NCI-H774 (cell line): ENCODE measurements at places on chromosomes 3 and 15.

DNA sequence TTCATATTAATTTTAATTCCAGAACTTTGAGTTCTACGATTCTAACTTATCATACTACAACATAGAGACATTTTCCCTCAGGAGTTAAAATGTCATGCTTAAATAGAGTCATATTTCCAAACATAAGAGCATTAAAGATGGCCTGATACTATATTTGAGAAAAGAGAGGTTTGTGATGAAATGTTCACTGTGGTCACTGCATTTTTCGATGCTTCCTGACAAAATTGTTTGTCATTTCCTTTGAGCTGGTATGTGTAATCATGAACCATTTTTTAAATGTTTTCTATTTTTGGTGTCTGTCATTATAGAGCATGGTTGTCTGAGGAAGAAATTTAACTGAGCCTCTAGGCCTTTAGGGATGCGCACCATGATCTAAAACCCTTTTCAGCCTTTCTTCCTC lies 721.4 kb upstream of the NR2F2 start:
- no peak for DNase-seq

GRCh38 chr3:153970741-153971347 lies 150.3 kb upstream of the ARHGEF26 start:
- peak; percentile 33 for DNase-seq

DNA sequence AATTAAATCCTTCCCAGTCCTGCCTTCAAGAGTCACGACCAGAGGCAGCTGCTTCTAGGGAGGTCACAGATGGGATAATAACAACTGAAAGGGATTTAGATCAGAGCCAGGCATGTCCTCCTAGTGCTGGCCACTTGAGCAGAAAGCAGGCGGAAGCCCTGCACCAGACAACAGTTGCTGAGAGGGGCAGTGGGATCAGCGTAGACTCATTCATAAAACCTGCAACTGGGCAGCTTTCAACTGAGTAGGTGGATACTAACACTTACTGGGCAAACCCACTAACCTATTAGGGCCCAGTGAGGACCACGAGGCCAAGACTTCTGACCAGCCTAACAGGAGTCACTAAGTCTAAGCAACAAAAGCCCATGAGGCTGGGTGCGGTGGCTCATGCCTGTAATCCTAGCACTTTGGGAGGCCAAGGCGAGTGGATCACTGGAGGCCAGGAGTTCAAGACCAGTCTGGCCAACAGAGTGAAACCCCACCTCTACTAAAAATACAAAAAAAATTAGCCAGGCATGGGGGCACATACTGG lies 67.0 kb downstream of the DAPK2 start:
- DNase-seq, result no peak

- DNase-seq, result no peak
Measured at GRCh38 chr3:30702828-30703397, 96.5 kb downstream of the TGFBR2 start.

GRCh38 chr15:51796847-51797401 lies 32.5 kb upstream of the TMOD3 start:
- DNase-seq, result no peak

DNA sequence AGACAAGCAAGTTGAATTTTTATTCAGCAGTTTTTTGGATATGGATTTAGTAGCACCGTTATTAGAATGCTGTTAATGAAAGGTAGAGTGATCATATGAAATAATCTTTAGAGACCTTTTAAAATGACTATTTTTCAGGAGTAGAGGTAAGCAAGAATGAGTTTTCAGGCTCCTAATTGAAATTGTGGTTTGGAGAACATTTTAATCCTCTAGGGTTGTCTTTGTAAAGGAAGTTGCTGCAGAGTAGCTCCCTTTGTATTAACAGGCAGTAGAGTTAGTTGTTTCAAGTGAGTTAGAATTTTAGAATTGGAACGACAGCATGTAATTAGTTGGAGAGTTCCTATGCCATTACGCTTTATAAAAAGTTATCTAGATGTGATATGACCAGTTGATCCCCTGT lies 27.2 kb upstream of the EDEM1 start:
- no peak for DNase-seq

DNA sequence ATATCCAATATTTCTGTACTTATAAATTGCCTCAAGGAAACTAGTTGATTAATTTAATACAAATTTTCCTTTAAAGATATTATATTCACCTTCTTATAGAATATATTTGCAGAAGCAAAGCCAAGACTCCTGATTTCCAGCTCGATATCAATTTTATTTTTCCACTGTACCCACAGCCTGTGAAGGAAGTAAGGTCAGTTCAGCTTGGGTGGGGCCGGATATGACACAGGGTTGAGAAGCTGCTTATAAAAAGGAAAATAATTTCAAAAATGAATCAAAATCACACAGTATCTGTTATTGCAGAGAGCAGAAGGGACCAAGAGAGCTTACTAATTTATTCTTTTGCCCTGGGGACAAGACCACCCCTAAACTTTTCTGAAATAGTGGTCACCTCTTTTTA lies 491.4 kb downstream of the TUSC7 start:
- no peak for DNase-seq

DNA sequence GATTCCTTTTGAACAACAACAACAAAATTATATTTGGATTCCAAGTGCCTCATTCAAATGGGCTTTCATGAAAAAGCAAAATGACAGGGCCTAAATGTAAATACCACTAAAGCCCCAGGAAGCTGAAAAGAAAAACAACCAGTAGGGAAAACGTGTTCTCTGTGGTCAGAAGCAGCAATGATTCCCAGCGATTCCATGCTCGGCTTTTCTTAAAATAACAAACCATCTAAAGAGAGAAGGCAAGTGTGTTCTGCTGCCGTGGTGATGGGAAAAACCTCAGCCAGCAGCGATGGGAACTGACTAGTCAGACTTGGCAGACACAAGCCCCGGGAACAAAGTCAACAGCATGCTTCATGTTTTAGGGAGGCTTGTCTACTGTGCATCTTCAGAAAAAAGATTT lies 153.6 kb downstream of the TNIK start:
- no peak for DNase-seq

DNA sequence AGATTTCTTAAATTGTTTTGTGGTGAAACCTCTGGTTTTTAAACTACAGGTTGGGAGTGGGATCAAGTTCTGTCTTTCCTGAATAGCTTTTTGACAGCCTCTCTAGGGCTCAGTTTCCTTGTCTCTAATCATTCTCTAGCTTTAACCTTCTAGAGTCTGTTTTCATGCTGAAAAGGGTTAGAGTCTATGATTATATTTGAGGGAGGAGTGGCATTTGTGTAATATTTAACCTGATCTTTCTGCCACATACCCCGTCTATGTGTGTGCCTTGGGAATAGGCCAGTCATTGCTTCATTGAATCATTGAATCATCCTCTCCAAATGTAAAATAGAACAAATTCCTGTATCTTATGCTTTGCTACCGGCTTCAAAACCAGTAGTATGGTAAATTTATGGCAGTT lies 204.9 kb downstream of the KLHL25 start:
- no peak for DNase-seq

DNA sequence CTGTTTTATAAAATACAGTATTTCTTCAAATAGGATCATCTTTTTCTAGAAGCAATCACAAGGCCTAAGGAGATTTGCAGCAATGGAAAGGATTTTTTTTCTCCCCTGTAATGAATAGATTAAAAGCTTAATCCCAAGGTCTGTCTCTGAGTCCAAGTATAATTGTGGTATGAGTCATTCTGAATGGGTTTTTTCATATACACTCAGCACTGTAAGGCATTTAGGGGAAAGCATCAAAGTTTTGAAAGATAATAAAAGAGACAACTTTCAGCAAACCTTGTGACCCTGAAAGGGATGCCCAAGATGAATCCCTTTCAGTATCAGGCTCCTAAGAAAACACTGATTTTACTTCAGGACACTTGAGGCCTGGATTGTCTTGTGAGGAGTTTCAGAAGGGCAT lies 23.3 kb upstream of the LARS2 start:
- no peak for DNase-seq

GRCh38 chr3:30524357-30525040 lies 81.9 kb upstream of the TGFBR2 start:
- DNase-seq, result no peak

GRCh38 chr3:177640319-177640965 lies 443.2 kb upstream of the TBL1XR1 start:
- DNase-seq, result peak; percentile 94

DNA sequence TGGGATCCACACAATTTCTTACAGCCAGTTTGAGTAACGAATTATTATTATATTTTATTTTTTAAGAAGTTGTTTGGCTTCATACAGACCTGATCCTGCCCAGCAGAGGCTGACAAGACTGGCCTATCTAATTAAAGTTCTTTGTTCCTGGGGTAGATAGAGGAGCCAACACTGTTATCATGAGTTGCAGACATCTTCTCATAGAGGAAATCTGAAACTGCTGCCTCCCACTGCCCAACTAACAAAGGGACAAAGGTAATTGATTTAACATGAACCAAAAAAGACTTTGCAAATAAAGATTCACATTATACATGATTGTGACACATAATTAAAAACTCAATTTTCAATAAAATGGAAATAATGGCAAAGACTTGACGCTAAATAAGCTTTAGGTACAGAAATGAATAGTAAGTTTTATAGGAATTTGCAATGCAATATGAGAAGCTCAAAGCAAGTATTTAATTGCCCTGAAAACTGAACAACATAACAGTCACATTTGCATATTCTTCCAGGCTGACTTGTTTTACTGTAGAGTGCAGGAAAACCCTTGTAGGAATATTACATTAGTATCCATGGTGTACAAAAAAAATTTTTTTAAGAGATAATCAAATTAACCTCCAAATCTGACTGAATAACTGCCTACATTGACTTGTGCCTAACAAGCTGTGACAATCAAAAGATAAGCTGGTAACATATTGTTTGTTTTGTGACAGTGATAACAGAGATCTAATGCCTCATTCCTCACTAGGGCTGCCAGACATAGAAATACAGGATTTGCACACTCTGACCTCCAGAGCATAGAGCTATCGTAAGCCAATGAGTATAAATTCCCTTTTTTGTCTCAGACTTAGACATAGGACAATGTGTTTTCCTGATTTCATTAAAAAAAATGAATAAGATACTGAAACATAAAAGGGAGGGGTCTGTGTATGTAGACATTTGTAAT lies 273.2 kb downstream of the MFSD1 start:
- no peak for DNase-seq

DNA sequence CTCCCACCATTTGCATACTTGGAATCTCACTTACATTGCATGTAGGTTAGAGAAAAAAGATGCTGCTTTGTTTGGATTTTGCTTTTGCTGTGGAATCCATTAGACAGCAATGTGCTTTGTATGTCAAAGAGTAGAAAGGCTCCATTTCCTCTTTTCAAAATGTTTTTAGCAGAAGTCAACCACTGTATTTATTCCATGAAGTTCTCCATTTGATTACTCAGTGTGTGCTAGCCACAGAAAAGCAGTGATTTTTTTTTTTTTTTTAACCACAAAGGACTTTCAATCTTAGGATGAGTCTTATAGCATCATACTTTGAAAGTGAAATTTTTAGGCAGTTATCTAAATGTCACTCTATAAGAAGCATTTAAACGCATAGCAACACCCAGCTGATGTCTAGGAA lies 285.0 kb upstream of the ADAMTS9 start:
- no peak for DNase-seq

DNA sequence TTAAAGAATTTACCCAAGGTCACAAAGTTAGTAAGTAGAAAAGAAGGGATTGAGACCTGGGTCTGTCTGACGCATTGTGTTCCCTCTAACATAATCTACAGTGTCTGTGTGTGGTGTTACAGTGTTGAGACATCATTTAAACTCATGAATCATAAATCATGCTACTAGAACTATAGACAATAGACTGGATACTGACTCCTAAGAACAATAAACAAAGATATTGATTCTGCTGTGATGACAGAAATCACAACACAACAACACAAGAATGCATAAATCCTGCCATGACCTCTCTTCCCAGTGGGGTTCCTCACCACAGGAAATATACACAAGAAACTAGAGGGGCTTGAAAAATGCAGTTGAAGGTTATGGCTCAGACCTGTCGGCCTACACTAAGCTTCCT lies 44.3 kb downstream of the TRIM69 start:
- no peak for DNase-seq

DNA sequence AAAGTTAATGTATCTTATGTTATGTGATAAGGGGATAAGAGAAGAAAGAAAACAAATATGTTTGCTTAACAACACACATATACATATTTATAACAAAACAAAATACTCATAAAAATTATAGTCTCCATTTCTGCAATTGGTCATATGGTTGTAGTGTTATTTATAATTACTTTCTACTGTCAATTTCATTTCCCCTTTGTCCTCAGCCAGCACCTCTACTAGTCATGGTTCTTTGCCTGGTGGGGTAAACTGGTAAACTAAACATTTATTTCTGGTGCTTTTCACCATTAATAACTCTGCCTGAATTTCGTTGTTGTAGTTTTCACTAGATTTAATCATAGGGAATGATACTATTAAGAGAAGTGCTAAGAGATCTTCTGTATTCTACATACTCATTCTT lies 88.0 kb upstream of the ALCAM start:
- DNase-seq, result no peak

- DNase-seq, result no peak
Measured at GRCh38 chr15:45653702-45654424, 19.0 kb downstream of the SQOR start.

DNA sequence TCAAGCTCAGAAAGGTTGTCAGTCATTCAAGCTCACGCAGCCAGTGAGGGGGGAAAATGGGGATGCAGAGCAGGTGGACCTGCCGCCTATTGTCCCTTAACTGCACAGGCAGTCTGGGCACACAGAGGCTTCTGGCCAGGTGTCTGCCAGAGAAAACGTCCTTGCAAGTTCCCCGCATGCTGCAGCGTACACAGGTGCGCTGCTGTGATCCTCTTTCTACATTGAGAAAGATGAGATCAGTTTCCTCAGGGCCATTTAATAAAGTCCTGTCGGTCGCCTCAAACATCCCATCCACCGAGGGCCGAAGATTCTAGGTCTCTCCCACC lies 445 bp upstream of the TSEN2 start:
- DNase-seq, result peak; percentile 30

- DNase-seq, result no peak
Measured at GRCh38 chr3:119350114-119350513, 55.9 kb downstream of the ARHGAP31 start.

DNA sequence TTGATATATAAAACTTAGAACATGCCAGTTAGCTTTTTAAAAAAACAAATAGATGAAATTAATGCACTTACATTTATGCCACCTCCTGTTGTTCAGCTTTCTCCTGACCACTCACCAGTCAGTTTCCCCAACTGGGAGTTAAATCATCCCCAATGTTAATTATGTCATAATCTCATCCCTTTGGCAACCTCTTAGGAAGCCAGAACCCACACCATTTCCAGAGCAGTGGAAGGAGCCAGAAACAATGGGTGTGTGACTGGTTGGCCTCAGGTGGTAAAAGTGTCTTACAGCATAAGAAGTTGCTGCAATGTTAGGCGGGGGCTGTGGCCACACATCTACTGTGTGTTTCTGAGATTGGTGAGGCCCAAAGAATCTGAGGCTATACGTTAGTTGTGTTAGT lies 46.5 kb upstream of the MITF start:
- DNase-seq, result no peak

- DNase-seq, result no peak
Measured at GRCh38 chr3:82143661-82144412, 382.4 kb upstream of the GBE1 start.
